ENCODE measurements at places on chromosomes 6 and 20.
A peak's percentile ranks its signal among the peaks of the same experiment; 100 is the strongest.

DNA sequence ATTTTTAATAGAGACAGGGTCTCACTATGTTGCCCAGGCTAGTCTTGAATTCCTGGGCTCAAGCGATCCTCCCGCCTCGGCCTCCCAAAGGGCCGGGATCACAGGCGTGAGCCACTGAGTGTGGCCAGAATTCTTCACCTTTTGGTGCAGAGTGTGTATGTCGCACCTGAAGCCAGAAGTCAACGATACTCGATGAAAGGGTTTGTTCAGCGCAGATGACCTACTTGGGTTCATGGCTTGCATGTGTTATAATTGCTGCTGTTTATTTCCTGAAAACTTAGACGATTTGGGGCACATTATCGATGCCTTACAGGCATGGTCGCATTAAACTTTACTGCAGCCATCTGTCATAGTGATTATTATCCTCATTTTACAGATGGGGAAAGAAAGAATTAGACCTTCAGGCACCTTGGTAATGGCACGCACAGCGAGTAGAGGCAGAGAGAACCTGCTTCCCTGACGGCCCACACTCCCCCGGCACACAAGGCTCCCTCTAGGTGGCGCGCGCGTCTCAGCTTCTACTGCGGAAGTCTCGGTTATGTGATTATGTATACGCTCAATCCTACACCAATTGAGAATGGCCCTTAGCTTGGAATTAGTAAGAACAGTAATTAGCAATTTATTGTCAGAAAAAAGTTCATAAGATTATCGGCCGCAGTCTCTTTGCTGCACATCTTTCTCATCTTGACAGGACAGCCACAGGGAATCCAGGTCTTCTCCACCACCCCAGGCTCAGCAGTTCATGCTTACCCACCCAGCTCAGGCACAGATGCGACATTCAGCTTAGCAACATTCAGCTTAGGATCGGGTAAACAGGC lies 212.8 kb upstream of the PROKR2 start:
- peak; percentile 18 for DNase-seq

GRCh38 chr6:8918196-8918595 lies 482.9 kb upstream of the SLC35B3 start:
- no peak for DNase-seq

DNA sequence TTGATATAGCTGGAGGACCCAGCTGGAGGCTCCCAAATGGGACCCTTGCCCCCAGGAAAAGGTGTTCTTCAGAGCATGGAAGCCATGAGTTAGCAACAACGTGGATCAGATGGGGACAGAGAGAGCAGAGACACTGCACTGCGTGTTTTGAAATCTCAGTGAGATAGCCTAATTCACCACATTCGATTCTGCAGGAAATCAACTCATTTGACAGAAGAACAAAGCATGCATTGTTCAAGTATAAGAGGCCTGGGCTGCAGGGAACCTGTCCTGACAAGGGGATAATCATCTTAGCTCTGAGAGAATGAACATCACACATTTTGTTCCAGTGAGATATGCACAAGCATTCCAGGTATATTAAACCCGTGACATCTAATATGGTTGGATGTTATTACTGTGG lies 450.2 kb downstream of the CDH26 start:
- no peak for DNase-seq

DNA sequence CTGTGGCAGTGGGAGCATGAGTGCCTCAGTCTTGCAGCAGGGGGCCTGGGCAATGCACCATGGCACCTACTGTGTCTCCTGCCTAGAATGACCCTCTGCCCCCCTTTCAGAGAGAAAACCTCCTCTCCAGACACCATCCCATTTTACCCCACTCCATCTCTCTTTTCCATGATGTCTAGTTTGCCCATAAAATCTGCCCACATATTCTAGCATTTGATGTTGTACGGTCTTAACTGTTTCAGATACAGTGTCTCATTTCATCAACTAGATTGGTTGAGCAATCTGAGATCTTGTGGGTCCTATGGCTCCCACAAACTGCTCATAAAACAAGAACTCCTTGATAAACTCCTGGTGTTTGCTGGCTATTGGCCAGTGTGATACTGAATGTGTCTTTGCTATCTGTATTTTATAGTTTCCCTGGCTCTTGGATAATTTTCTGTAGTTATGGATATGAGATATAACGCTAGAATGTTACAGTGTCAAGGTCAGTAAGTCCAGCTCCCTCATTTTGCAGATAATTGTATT lies 8.1 kb downstream of the PNPLA1 start:
- DNase-seq, result no peak

DNA sequence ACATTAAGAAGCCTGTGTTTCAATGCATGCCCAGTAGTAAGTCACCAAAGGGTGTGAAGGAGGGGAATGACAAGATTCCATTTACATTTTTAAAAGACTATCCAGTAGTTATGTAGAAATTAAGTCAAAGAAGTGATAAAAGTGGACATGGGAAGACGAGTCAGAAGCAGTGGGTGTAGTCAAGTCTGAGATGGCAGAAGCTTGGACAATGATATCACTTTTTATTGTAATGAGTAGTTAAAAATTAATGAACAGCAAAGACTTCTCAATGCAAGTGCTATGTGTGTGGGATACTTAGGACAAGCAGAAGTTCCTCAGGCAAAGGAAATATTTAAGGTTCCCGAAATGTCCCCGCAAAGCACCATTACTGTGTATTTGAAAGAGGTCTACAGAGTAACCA lies 156.0 kb downstream of the DST start:
- no peak for DNase-seq

Measured in fibroblast of skin of left quadriceps (primary cell).